ENCODE measurements at places on chromosomes 2 and 18.

DNA sequence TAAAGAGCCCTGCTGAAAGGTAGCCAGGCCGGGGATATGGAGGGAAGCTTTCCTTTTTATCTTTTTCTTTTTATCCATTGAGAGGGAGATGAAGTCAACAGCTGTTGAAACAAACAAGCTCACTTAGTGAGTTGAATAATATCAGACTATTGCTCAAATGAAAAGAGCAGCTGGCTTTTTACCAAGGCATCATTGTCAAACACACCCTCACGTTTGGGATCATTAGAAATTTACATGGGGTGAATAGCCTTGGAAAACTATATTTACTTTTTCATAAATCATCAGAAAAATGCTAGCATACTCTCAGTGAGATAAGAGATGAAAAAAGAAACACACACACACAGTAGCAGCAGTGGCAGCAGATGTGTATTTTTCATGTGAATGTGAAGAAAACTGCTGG is 71.5 kb upstream of the HNMT start:
- no peak for DNase-seq

- DNase-seq = no peak
These were observed 323.4 kb upstream of the UBE2E3 start for GRCh38 chr2:180657054-180657453.

- no peak for DNase-seq
These were observed 90.8 kb downstream of the RAD51AP2 start for GRCh38 chr2:17427401-17427800.

GRCh38 chr18:63262369-63263335 is 56.9 kb downstream of the BCL2 start:
- DNase-seq = peak; percentile 18
